Cortex of kidney (tissue), 1 donor: ENCODE measurements at places on chromosomes 12 and 14.

- DNase-seq = no peak
These were observed 43.1 kb upstream of the DICER1 start for GRCh38 chr14:95200404-95200803.

- no peak for DNase-seq
These were observed 213.4 kb downstream of the TBX5 start for GRCh38 chr12:114192549-114192948.

- DNase-seq = no peak
These were observed 20.2 kb downstream of the OR4N2 start for GRCh38 chr14:19823765-19824164.

DNA sequence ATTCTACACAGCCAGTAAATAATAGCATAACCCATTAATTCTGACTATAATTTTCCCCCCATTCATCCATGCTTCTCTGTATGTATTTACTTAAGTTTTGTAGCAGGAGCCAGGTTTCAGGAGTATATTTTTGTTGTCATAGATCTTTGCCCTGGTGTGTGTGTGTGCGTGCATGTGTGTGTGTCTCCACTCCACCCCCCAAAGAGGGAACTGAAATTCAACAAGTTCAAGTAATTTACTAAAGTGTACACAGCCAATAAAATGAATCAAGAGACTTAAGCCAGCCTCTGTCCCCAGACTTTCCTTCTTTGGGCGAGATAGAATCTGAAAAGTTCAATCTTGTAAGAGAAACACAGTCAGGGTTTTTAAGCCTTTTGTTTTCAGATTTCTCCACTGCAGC is 792.0 kb downstream of the MED13L start:
- no peak for DNase-seq

DNA sequence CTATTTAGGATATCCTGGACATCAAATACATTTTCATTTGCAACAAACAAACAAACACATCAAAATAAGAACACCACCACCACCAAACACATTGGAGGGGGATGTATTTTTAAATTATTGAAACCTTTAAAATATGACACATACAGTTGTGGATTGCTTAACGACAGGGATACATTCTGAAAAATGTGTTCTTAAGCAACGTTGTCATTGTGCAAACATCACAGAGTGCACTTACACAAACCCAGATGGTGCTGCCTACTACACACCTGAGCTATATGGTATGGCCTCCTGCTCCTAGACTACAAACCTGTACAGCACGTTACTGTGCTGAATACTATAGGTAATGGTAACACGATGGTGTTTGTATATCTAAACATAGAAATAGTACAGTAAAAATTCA is 19.4 kb downstream of the PYGL start:
- DNase-seq = no peak

DNA sequence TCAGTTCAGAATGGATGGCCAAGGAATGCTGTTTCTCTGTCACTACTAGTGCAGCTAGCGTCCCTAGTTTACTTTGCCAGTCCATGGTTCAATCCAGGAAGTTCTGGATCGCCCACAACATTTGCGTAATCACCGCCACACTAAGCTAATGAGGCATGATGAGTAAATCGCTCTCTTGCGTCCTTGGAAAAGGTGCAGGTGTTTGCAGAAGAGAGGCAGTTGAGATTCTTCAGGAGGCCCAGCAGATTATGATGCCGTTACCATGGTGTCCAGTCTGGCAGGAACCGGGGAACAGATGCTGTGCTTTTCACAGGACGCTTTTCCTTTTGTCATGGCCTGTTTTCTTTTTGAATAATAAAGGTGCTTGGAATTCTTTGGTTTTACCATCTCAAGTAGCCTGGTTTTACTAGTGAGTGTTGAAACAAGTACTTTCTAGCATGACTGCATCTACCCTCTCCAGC is 9.0 kb downstream of the TPH2 start:
- DNase-seq = no peak

- DNase-seq = no peak
These were observed 15.6 kb upstream of the DYNC1H1 start for GRCh38 chr14:101948666-101949216.
